ENCODE measurements at places on chromosomes 2 and 18.

- DNase-seq, result peak; percentile 67
These were observed at the start of gene SEPTIN2 for GRCh38 chr2:241315879-241316631. SEPTIN2 (plus strand) TSS chr2:241315925; CDS start chr2:241324233, 8,308 bp downstream.

DNA sequence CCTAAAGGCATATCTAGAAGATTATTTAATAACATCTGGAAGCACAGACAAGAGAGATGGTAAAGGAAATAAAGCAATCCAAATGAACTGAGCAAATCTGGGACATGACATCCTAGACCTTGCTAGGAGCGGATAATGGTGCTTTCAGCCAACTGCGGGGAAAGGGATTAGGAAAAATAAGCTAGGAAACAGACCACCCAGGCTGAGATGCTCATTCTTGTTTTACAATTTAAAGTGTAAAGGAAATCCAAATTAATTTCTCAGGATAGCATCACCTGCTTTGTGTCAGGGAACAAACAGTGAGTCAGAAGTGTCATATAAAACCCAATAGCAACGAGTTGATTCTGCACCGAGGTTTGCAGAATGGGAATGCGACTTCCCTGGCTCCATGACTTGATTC lies 112.5 kb upstream of the CXCR4 start:
- DNase-seq, result no peak

DNA sequence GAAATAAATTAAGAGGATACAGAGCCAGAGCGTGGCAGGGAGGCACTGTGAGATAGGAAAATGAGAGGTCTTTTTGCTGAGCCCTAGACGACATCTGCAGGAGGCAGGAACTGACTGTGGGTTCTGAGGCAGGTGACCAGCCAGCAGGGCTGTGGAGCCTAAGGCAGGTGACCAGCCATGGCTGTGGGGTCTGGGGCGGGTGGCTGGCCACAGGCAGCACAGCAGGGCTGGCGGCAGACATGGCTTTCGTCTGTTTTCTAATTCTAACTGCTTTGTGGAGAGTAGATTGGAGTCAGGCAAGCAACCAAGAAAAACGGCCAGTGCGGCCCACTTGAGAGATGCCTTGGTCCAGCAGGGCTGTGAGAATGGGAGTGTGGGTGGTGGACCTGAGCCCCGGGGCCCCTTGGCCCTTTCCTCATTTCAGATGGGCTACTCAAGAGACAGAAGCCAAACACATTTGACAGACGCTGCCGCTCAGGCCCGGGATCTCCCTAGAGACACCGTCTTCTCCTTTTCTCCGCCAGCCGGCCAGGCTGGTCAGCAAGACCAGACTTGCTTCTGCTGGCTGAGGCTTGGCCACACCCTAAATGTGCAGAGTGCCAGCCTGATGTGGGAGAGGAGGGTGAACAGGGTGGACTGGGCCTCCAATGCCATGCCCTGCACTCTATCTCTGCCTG lies 19.7 kb upstream of the GNAL start:
- DNase-seq, result no peak

DNA sequence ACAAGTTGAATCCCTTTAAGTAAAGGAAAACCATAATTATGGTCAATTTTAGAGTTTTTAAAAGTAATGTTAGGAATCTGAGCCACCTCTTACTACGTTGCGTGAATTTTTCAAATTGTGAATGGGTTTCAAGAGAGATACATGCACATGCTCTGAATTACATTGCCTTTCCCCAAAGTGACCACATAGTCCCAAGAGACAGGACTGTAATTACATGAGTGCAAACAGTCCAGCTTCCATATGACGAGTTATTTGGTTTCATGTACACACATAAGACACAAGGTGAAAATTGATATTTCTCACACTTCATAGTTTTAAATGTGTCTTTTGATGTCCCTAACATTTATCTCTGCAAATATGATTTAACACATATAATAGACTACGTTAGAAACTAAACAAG lies 850.8 kb downstream of the LRP1B start:
- DNase-seq, result no peak

DNA sequence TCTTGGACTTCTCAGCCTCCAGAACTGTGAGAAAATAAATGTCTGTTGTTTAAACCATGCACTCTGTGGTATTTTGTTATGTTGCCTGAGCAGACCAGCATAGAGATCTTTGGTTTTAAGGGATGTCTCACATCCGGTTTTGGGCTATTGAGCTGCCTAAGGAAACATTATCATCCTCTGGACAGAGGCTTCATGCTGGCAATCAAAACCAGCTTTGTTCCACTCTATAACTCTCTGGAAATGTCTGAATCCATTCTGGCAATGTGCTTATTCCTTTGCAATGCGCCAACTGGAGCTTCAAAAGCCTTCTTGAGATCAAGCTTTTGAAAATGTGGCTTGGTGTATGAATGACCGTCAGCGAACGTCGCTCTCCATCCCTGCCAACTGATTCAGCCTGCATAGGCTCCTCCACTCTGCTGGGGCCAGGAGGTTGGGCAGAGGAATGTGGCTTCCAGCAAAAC lies 183.6 kb upstream of the MGAT5 start:
- DNase-seq, result no peak

DNA sequence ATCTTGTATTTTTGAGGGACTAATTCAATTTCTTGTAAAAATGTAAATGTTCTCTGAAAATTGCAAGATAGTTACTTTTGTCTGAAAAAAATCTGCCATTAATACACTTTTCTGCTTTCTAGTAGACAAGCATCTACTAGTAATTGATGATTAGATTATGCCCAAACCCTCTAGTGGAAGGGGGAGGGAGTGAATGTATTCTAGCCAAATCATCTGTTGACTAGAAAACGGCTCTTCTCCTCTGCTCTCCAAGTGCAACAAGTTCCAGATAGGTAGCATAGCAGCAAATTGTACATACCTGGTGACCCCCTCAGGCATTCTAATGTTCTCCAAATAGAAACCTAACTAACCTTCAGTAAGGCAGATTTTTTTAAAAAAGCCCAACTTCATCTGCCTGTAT lies 58.6 kb downstream of the RELCH start:
- no peak for DNase-seq

GRCh38 chr2:177612659-177613058 lies 220.1 kb downstream of the AGPS start:
- no peak for DNase-seq

DNA sequence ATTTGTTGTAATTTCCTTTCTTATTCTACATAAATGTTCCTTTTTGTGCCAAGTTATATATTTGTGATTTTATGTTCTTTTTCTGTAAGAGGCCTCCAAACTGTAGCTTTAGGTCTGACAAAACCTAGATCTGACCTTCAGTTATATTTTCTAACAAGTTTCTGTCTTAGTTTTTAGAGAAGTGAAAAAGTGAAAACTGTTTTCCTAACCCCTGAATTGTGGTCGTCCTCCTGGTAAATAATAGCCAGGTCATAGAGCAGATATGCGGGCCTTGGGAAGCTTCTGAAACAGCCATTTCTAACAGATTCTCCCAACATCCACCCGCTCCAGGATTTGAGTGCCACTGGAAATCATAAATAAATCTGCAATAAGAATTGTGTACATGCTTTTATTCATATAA lies 398.4 kb upstream of the CWC22 start:
- DNase-seq, result no peak

DNA sequence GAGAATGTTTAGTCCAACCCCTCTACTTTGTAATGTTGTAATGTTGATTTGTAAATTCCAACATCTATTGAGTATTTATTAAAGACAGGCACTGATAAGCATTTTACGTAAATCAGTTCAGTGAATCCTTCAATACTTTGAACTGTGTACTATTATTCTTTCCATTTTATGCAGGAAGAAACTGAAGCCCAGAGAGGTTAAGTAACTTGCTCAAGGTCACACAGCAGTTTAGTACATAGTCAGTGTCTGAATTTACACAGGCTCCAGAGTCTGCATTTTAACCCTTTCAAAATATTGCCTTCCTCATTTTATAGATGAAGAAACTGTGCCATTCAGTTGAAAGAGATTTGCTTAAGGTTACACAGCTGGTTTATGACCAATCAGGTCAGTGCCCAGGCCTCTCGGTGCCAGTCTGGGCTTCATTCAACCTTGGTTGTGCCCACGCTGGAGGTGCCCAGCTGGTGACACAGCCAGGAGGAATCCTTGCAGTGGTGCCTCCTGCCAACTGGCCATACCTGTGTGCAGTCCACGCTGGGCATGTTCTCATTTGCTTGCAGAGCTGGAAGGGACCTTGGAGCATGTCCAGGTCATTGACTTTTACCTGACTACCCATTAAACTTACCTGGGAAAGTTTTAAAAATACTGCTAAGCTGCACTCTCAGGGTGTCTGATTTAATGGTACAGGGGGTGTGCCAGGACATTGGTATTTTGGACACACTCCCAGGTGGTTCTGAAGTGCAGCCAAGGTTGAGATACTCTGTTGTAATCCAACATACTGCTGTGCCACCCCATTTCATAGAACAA lies 74.3 kb upstream of the CYRIA start:
- DNase-seq, result no peak

DNA sequence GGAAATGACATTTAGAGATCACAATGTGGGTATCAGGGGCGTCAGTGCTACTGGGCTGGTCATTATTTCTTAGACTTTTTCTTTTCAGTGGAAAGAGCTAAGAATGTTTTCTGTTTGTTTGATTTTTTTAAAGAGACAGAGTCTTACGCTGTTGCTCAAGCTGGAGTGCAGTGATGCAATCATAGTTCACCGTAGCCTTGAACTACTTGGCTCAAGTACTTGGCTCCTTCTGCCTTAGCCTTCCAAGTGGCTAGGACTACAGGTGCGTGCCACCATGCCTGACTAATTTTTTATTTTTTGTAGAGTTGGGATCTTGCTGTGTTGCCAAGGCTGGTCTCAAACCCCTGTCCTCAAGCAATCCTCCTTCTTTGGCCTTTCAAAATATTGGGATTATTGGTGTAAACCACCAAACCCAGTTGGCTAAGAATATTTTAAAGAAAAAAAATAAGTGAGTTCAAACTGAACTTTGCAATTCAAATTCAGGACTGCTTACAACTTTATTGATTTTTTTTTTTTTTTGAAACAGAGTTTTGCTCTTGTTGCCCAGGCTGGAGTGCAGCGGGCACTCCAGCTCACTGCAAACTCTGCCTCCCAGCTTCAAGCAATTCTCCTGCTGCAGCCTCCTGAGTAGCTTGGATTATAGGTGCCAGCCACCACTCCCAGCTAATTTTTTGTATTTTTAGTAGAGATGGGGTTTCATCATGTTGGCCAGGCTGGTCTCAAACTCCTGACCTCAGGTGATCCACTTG lies 154.2 kb downstream of the MIB1 start:
- no peak for DNase-seq
